IPS-NIHi11 (cell line): ENCODE measurements at places on chromosomes 5 and 9.

DNA sequence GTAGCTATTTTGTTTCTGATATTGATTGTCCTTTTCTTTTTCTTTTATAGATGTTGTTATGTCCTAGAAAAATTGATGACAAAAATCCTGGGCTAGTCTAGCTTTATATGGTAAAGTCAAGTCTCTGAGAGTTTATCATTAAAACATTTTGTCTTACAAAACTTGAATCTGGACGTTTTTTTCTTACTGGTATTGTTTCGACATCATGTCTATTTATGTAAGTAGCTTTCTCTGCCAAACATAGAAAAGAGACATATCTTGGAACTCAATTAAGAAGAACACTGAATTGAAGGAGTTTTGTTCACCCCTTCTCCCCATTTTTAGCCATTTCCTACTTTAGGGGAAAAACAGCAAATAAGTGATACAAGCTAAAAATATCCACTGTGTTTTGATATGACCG is 151.5 kb downstream of the ISOC1 start:
- no peak for DNase-seq

GRCh38 chr5:66281294-66281693 is 137.2 kb downstream of the SREK1 start:
- no peak for DNase-seq

DNA sequence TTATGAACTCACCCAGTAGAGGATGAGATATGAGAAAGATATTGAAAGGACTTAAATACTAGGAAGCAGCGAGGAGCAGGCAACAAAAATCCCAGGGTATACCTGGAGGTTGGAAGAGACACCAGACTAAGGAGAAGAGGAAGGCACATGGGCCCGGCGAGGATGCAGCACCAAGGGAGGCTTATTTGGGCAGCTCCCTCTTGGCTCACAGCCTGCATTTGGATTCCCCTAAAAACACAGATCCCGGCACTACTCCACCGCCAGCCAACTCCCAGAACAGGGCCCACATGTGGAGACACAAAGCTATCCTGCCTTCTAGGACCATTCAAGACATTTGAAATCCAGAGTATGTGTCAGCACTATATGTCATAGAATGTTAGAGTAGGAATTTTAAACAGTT is 199.8 kb upstream of the FBXL7 start:
- no peak for DNase-seq

DNA sequence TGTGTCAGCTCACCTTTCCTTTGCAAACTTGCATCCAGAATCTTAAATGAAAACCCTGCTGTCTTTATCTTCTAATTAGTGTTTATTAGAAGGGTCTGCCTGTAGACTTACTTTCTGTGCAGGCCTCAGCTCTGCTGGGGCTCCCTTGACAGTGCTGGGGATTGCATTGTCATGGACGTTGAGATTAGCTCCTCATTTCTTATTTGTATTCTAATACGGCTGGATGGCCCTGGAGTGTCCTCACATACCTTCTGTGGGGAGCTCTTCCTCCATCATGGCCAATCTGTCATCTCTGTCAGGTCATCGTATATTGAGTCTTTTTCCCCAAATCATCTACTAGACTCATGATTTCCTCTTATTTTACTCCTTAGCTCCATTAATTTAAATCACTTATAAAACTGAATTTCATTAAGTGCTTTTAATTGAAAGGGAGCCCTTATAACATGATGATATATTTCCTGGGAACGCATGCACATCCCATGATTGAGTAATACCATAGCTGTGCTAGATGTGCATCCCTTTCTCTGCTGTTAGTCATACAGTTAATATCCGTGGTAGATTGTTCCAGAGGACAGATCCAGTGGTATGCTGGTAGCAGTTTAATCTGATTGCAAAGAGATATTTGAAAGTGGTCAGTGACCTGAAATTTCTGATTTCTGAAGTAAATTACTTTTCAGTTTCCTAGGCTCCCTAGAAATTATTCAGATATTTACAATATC is 61.6 kb downstream of the ICE1 start:
- peak; percentile 23 for DNase-seq

GRCh38 chr5:145246961-145247744 is 588.0 kb downstream of the PRELID2 start:
- DNase-seq: no peak

GRCh38 chr9:113409883-113410206 is 630 bp downstream of the POLE3 start:
- no peak for DNase-seq

- DNase-seq: no peak
Observed at GRCh38 chr5:35061211-35061770, 13.5 kb upstream of the AGXT2 start.

- DNase-seq: peak; percentile 49
Observed at GRCh38 chr5:78638423-78638822, 10.1 kb downstream of the LHFPL2 start.

GRCh38 chr9:94872891-94873511 is 146.5 kb downstream of the AOPEP start:
- no peak for DNase-seq

DNA sequence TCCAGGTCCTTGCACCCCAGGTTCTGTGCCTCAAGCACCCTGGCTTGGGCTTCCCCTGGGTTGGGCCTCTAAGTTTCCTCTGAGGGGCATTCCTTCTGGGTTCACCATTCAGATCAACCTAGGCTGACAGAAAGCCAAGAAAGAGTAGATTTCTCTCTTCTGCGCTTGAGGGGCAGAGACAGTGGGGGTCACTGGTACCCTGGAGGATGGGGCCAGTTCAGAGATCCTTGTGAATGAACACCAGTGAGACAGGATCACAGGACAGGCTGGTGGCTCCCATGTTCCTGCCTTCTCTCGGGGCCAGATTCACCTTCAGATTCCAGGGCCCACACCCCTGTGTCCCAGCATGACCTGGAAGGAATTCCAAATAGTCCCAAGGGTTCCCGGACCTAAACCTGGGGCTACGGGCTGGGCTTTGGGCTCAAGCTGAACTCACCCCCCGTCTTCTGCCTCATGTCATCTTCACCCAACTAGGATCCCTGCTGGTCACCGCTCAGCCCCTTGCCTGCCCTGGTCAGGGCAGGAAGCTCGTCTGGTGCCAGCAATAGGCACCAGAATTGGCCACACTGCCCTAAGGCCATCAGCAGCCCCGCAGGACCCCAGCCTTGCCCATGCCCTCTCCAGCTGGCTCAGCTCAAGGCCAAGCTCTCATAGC is 91.8 kb upstream of the MVB12B start:
- DNase-seq: no peak

- DNase-seq: peak; percentile 68
Observed at GRCh38 chr5:169161022-169161680, 139.8 kb downstream of the SLIT3 start.

DNA sequence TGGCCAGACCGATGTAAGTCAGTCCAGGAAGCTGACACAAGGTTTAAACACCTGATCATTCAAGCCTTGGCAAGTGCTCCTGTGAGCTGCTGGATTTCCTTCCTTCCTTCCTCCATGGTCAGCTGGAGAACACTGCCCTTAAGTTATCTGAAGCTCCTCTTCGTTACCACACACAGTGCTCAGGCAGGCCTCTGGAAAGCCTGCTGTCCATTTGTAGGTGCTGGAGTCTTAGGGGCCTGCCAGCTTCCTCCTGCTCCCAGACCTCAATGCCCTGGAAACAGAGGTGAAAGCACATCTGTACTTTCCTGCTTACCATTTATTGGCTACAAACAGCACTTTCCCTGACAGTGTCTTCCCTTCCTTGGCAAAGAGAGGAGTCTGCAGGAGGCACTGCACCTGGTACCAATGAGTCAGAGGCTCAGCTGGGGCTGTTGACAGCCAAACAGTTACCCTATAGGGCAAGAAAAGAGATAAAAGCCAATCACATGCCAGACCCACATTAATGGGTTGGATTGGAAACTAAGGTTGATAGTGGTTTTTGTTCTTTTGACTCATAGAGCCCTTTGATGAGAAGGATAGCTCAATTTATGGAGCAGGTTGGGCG is 72.6 kb upstream of the PUM3 start:
- peak; percentile 18 for DNase-seq

GRCh38 chr5:168736281-168736831 is 157.2 kb upstream of the PANK3 start:
- no peak for DNase-seq
